A549 treated with CORT108297 at 1 μM for 4 hours (cell line): ENCODE measurements at places on chromosomes 6 and 20. TPM values are rescaled to one million over a fixed set of nuclear protein-coding genes. Genes with fewer than 3 reads are reported as not detected.

The NKX2-2 gene
- total RNA-seq = not detected in 5 replicates

The NINL gene
- 9.4 to 18.1 TPM (median 14.2 TPM) in 5 replicates for total RNA-seq

The FOXF2 gene
- 19.0 to 26.9 TPM (median 26.0 TPM) in 5 replicates for total RNA-seq

The ARMC12 gene
- 0.12 to 0.57 TPM (median 0.25 TPM) in 5 replicates for total RNA-seq

The PARD6B gene
- 2.4 to 3.6 TPM (median 2.8 TPM) in 5 replicates for total RNA-seq

The GJA10 gene
- total RNA-seq = not detected in 5 replicates

The PLCB1 gene
- 0.23 to 0.85 TPM (median 0.70 TPM) in 5 replicates for total RNA-seq

The TEAD3 gene
- 4.1 to 7.8 TPM (median 6.2 TPM) in 5 replicates for total RNA-seq

The DPM1 gene
- total RNA-seq = 67.4 to 98.7 TPM (median 70.6 TPM) in 5 replicates

The C2 gene
- total RNA-seq = 0.21 to 0.68 TPM (median 0.31 TPM) in 5 replicates

The SALL4 gene
- 1.1 to 2.0 TPM (median 1.4 TPM) in 5 replicates for total RNA-seq

The NHSL1 gene
- 2.6 to 4.3 TPM (median 3.2 TPM) in 5 replicates for total RNA-seq

The ERVFRD-1 gene
- total RNA-seq = not detected in 5 replicates

The TNF gene
- total RNA-seq = 0.06 to 0.36 TPM (median 0.09 TPM) in 4 of 5 replicates, not detected in the other

The SLC22A2 gene
- 0.08 TPM in 2 of 5 replicates, not detected in the others for total RNA-seq

The AKAP12 gene
- 94.8 to 169 TPM (median 161 TPM) in 5 replicates for total RNA-seq

The SLC29A1 gene
- 41.8 to 58.1 TPM (median 55.7 TPM) in 5 replicates for total RNA-seq

The SLC22A16 gene
- not detected in 5 replicates for total RNA-seq

The PNPLA1 gene
- not detected in 5 replicates for total RNA-seq

The BPIFA1 gene
- not detected in 5 replicates for total RNA-seq

The DNMT3B gene
- 3.8 to 5.6 TPM (median 4.6 TPM) in 5 replicates for total RNA-seq

The SLC35D3 gene
- 0.05 to 0.13 TPM (median 0.08 TPM) in 5 replicates for total RNA-seq
